T-helper 2 cell treated with Interferon-gamma antibody and Interleukin-4, amounts not matched to agents 5 μg/mL and 100 μg/mL, for 36 hours (primary cell): ENCODE measurements at places on chromosomes 7 and 10.

DNA sequence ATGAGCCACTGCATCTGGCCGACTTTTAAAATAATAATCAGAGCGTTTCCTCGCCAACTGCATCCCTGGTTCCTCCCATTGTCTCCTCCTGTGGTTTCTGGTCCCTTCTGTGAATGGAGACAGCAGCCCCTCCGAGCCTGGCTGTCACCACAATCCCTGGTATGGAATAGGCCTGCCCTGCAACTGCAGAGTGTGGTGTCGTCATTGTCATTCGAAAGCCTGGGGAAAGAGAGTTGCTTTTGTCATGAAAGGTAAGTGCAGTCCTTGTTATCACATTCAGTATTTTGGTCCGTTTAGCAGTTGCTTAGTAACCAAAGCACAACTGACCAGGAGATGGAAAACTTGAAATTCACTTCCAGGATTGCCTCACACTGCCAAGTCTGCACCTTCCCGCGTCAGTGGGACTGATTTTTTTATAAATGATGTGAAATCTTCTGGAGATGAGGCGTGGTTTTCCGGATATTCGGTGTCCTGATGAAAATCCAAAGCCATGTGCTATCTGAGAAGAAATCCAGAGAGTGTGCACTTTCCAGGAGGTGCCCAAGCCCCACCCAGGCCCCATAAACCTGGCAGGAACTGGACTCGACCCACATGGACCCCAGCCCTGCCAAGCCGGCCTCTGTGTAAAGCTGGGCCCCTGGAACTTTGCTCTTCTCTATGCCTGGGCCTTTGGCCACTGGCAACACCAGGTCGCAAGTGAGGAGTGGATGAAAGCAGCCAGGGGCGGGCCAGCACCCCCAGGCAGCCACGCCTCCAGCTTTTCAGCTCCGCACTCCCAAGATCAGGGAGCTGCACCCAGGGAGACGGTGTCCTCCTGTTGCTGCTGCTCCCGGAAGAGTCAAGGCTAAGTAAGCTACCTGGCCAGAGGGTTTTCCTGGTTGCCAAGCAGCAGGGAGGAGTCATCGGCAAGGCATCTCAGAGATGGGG, 133.7 kb upstream of the SH2B2 start:
- no peak for DNase-seq

DNA sequence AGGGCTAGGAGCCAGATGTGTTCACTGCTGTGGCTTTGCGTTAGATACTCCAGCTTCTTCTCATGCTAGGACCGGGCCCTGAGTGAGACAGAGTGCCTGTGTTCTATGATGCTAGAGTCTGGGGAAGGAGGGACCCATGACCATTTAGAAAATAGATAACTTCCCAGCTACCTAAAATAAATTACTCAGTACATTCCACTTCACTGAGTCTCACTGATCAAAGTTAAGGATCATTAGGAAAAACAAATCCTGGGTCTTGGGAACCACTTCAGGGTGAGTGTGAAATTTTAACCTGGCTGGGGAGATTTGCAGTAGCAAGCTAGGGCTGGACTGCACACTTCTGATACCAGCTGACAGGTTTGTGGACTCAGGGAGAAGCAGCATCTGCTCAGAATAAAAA, 138.1 kb downstream of the EMX2 start:
- DNase-seq = no peak

DNA sequence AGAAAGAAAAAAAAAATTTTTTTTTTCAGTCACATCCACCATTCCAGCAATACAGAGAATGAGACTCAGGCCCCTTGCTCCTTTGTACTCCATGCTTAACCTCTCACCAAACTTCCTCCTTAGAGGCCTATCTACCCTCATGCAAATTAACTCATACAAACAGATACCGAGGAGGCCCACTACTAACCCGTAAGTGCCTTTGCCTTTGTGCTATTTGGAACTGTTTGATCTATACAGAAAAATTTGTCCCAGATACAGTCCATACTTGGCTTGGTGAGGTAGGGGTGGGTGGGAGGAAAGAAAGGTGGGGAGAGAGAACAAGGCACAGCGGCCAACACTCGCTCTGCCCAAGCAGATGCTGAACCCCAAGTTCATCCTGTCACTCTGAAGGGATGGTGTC, 87.8 kb upstream of the DUSP5 start:
- DNase-seq = no peak

GRCh38 chr10:36559412-36560400, 565.7 kb upstream of the ANKRD30A start:
- DNase-seq = no peak
